ENCODE measurements at places on chromosomes 5 and 9. TPM values are rescaled to one million over a fixed set of nuclear protein-coding genes. Genes with fewer than 3 reads are reported as not detected.
A peak's percentile ranks its signal among the peaks of the same experiment; 100 is the strongest.

GRCh38 chr5:117999939-118000549, 988.3 kb downstream of the DTWD2 start:
- no peak overlapping the region for H3K4me3 ChIP-seq
- H3K27ac ChIP-seq: no peak overlapping the region
- DNase-seq: no peak

GRCh38 chr9:87069690-87070089, 122.4 kb upstream of the GAS1 start:
- H3K27me3 ChIP-seq: no peaks in the 10 kb centered on the region
- peaks cover 2% of the 10 kb centered on the region for H3K4me1 ChIP-seq
- no peak overlapping the region for H3K4me3 ChIP-seq
- no peak overlapping the region for H3K27ac ChIP-seq
- H3K36me3 ChIP-seq: no peaks in the 10 kb centered on the region

Gene NUTM2F
- not detected for polyA plus RNA-seq

Gene PCDHA9
- polyA plus RNA-seq: not detected

Gene CERCAM
- polyA plus RNA-seq: 19.7 TPM

Gene TIMD4
- polyA plus RNA-seq: 2.3 TPM

- H3K4me3 ChIP-seq: peak overlapping the region; percentile 1
- DNase-seq: no peak
- H3K27ac ChIP-seq: no peak overlapping the region
- no peaks in the 10 kb centered on the region for H3K27me3 ChIP-seq
- no peaks in the 10 kb centered on the region for H3K36me3 ChIP-seq
- no peaks in the 10 kb centered on the region for H3K4me1 ChIP-seq
These were observed 7.7 kb downstream of the NR3C1 start for GRCh38 chr5:143395638-143396352.

GRCh38 chr9:33860200-33860871, 43.4 kb downstream of the UBE2R2 start:
- no peak for DNase-seq
- peaks cover 2% of the 10 kb centered on the region for H3K4me1 ChIP-seq
- H3K36me3 ChIP-seq: no peaks in the 10 kb centered on the region
- H3K27me3 ChIP-seq: no peaks in the 10 kb centered on the region

Gene FBXW2
- polyA plus RNA-seq: 13.8 TPM

GRCh38 chr5:72353046-72353445, 32.9 kb downstream of the PTCD2 start:
- no peak overlapping the region for H3K4me3 ChIP-seq
- no peaks in the 10 kb centered on the region for H3K36me3 ChIP-seq
- no peaks in the 10 kb centered on the region for H3K4me1 ChIP-seq
- no peak overlapping the region for H3K27ac ChIP-seq
- DNase-seq: no peak

- H3K27ac ChIP-seq: no peak overlapping the region
- no peaks in the 10 kb centered on the region for H3K27me3 ChIP-seq
- peak; percentile 87 for DNase-seq
- no peak overlapping the region for H3K4me3 ChIP-seq
These were observed 51.3 kb downstream of the LMX1B start for GRCh38 chr9:126664900-126665643.

Gene ACOT12
- polyA plus RNA-seq: 2.2 TPM

DNA sequence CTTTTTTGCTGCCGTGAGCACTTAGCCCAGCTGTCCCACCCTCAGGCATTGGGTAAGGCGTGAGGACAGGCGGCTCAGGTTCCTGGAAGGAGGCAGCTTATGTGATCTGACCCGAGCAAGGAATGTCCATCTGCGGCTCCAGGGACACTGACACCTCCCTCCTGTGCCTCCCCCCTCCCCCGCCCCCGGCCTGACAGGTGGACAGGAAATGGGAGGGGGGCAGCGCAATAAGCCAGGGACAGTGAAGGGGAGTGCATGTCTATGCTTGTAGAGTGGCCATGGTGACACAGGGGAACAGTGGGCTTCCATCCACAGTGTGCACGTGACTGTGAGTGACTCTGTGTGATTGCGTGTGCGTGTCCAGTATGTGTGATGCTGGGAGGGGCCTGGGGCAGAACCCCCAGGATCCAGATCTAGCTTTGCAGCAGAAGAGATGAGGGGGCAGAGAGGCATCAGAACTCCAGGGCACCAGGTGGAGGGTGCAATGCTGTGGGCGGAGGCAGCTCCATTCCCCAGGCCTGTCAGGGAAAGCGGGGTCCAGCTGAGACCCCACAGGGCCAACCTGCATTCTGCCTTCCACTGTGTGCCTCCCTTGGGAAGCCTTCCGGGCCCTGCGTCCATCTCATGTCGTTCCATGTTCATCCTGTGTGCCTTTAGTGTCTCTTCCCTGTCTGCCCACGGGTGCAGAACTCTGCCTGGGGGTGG, 30.5 kb downstream of the CNTFR start:
- H3K27me3 ChIP-seq: peaks cover 3% of the 10 kb centered on the region
- H3K36me3 ChIP-seq: peaks cover 4% of the 10 kb centered on the region
- peaks cover 19% of the 10 kb centered on the region for H3K4me1 ChIP-seq
- peak overlapping the region; percentile 67 for H3K27ac ChIP-seq
- H3K4me3 ChIP-seq: no peak overlapping the region

DNA sequence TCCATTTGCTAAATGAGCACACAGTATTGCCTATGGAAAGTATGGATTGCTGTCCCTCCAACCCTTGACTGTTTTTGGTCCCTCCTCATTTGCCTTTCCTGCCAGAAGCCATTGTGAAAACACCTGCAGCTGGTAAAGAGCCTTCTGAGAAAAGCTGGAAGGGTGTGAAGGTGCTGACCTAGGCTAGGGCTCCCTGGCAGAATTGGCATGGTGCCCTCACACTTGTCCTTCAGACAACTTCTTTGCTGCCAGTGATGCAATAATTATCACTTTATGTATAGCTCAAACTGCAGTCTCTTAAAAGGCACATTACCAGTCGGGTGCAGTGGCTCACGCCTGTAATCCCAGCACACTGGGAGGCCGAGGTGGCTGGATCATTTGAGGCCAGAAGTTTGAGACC, 4.2 kb downstream of the TXNDC15 start:
- no peaks in the 10 kb centered on the region for H3K36me3 ChIP-seq
- no peaks in the 10 kb centered on the region for H3K4me1 ChIP-seq
- H3K27me3 ChIP-seq: no peaks in the 10 kb centered on the region
- DNase-seq: no peak

Measured in kidney (tissue), 22 donors.